Hematopoietic multipotent progenitor cell treated with erythropoietin and hydrocortisone succinate and interleukin-3 and kit ligand, for 4 days (in vitro differentiated cells): ENCODE measurements at places on chromosomes 1 and 21.

- no peak for DNase-seq
Observed at GRCh38 chr1:69533343-69533742, 34.4 kb upstream of the LRRC7 start.

DNA sequence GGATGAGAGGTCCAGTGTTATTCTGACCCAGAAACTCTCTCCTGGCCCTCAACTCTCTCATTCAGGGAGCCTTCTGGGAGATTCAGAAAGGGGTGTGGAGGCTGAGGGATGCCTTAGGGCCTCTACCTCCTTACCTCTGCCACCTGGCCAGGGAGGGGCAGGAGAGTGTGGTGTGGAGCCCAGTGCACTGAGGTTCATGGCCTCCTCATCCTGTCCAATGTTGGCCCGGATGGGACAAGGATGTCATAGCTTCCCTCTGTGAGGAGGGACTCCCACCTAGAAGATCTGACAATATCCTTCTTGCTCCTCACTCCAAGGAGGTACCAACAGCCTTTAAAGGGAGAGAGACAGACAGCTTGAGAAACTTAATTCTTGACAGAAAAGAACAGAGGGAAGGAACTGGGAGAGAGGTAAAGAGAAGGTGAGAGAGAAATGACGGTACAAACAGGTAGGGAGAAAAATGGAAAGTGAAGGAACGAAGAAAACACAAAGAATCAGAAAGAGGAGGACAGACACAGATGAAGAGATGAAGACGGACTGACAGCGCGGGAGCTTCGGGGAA is 779 bp downstream of the BEND5 start:
- DNase-seq: peak; percentile 7

GRCh38 chr21:26082549-26082948 is 88.0 kb downstream of the APP start:
- no peak for DNase-seq

- DNase-seq: no peak
Observed at GRCh38 chr1:121444096-121444495, 259.3 kb downstream of the SRGAP2C start.

GRCh38 chr21:33642896-33643657 is 776 bp downstream of the ITSN1 start:
- peak; percentile 43 for DNase-seq
